ENCODE measurements at places on chromosomes 1 and 21.

- DNase-seq = no peak
Observed at GRCh38 chr1:172967936-172968335, 82.8 kb downstream of the TNFSF18 start.

DNA sequence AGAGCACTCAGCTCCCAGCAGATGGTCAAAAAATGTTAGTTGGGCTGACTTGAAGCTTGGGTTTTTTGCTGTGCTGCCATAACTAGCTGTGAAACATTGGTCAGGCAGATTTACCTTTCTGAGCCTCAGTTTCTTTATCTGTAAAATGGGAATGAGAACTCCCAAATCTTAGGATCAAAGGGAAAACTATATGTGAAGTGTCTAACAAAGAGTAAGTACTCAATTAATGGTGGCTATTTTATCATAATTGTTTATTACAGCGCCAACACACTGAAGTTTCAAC, 164.2 kb upstream of the POU3F1 start:
- no peak for DNase-seq

- no peak for DNase-seq
Observed at GRCh38 chr1:80384083-80384830, 1377.7 kb upstream of the ADGRL4 start.

DNA sequence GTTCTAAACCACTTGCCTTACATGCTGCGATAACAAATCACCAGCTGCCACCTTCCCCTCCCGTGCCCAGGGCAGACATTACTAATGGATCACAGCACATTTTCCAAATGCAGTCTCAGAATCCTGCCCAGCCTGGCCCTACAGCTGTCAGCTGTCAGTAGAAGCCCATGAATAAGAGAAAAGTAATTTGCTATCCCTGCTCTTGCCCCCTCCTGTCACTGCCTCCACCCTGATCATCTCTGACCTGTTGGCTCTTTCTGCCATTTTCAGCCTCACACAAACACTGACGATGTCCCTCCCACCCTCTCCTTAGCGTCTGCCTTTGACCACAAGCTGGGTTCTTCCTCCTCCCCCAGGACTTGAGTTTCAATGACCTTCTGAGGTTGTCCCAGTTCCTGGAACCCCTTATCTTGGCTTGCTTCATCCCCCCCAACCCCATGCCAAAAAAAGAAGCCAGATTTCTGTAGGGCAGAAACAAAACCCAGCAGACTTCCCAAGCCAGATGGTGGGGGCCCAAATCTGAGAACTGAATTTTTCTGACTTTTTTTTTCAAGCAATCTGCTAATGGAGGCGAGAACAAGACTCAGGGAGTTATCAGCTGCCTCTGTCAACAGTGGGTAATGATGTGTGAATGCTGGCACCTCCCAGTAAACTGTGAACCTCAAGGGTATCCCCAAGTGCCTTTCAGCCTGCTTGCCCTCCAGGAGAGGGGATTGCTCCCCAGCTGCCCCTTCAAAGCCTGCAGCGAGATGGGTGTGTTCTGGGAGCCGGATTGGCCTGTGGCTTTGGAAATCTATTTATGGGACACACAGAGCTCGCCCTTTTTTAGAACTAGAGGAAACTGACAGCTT, 216.5 kb upstream of the VAMP3 start:
- DNase-seq = no peak

- no peak for DNase-seq
Observed at GRCh38 chr1:84836145-84836544, 56.9 kb downstream of the LPAR3 start.

- DNase-seq = no peak
Observed at GRCh38 chr1:29985606-29985945, 737.8 kb downstream of the MATN1 start.

- no peak for DNase-seq
Observed at GRCh38 chr21:27818847-27819246, 852.0 kb upstream of the ADAMTS5 start.

DNA sequence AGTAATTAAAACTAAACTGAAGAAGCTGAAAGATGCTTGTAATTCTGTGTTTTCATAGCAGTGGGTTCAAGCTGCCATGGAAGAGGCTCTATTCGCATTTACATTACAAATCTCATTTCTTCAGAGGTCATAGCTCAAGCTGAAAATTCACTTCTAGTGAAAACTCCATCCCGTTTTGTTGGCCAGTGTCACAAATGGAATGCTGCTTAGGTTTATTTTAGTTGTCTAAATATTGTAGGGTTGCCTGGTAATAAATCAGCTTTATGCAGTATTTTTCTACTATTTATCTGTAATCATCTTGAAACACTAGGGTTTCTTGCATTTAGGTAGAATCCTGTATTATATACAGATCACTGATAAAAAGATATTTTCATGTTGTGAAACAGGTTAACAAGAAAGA, 240.6 kb downstream of the PTBP2 start:
- DNase-seq = no peak

DNA sequence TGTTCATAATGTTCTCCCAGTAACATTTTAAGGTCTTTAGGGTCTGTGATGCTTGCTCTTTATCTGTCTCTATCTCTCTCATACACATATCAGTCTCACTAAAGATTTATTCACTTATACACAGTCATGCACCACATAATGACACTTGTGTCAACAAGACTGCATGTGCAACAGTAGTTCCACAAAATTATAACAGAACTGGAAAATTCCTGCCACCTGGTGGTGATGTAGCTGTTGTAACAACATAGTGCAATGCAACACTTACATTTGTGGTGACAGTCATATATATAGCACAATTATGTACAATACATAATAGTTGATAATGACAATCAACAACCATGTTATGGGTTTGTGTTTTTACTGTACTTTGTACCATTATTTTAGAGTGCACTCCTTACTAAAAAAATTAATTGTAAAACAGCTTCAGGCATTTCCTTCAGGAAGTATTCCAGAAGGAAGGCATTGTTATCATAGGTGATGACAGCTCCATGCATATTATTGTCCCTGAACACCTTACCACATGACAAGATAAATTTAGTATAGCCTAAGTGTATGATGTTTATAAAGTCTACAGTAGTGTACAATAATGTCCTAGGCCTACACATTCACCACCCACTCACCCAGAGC, 8.1 kb downstream of the TDRD5 start:
- peak; percentile 26 for DNase-seq

- DNase-seq = no peak
Observed at GRCh38 chr1:174448531-174448883, 743 bp downstream of the GPR52 start.

Data from CD4-positive, CD25-positive, alpha-beta regulatory T cell (primary cell).